AG10803 (cell line): ENCODE measurements at places on chromosomes 7 and 10.

GRCh38 chr7:142431491-142431890, 173.6 kb upstream of the PRSS58 start:
- DNase-seq: peak; percentile 39

DNA sequence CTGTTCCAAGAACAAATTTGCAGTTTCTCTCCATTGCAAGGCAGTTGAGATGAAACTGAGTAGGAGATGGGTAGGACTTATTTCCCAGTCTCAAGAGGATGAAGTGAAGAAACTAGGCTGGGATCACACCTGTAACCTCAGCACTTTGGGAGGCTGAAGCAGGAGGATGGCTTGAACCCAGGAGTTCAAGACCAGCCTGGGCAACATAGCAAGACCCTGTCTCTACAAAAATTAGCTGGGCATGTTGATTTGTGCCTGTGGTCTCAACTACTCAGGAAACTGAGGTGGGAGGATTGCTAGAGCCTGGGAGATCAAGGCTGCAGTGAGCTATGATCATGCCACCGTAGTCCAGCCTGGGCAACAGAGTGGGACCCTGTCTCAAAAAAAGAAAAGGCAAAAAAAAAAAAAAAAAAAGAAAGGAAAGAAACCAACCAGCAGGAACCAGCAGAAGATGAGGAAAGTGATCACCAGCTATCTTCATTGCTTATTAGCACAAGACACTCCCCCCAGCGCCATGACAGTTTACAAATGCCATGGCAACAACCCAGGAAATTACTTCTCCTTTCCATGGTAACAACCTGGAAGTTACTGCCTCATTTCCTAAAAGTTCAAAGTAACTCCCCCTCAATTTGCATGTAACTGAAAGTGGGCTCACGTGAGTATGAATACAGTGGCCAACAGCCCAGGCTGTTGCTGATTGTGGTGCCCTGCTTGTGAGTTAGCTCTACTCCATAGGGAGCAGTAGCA, 18.3 kb upstream of the ST8SIA6 start:
- no peak for DNase-seq

GRCh38 chr10:112677689-112678088, 230.7 kb downstream of the VTI1A start:
- DNase-seq: no peak

DNA sequence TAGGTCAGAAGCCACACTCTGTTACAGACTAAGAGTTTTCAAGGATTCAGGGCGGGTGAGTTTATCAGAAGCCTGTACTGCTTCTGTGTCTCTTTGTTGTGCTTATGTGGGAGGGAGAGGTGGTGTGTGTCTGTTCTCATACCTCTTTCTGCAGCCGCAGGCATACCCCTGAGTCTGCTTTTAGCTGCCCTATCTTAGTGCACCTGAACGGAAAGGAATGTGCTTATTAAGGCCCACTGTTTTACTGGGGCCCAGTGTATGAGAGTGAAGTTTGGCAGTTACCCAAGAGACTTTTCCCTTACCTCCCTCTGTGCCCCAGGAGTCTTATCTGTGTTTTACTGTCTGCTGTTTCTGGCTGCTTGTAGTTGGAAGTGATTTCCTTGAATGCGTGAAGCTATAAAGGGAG, 104.3 kb downstream of the TYW1 start:
- DNase-seq: no peak

DNA sequence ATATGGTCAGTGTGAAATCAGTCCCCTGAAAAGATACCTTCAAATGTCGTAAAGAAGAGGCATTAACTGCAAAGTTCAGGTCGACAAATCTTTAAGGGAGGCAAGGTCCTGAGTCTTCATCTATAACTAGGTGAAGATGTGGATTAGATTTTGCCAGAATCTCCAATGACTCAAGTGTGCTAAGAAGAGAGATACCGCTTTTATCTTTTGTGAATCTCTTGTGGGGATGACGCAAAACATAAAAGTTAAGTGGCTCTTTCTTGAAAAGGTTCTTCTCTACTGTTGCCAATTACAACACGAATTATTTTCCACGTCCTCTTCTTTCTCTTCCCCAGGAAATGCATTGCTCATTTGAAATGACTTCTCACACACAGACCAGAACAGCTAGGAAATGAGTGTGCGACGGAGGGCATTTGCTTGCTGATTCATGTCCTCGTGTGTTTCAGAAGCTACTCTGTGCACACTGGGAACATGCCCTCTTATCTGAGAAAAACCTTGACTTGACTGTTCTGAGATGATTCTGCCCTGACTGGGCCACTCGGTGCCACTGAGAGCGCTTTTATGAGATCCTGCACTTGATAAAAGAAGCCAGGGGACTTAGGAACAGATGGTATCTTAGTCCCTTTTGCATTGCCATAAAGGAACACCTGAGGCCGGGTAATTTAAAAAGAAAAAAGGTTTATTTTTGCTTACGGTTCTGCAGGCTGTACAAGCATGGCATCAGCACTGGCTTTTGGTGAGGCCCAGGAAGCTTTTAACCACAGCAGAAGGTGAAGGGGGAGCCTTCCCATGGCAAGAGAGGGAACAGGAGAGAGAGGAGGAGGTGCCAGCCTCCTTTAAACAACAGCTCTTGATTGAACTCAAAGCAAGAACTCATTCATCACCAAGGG, 169.5 kb upstream of the PFKP start:
- no peak for DNase-seq

GRCh38 chr10:104277785-104278184, 8.8 kb downstream of the GSTO2 start:
- no peak for DNase-seq
